Activated CD8-positive, alpha-beta T cell treated with anti-CD3 and anti-CD28 coated beads, Interleukin-2, amount 10 ng/mL, durations not matched to agents 7 days and 5 days (primary cell): ENCODE measurements at places on chromosomes 7 and 10. TPM values are rescaled to one million over a fixed set of nuclear protein-coding genes. Genes with fewer than 3 reads are reported as not detected.

DNA sequence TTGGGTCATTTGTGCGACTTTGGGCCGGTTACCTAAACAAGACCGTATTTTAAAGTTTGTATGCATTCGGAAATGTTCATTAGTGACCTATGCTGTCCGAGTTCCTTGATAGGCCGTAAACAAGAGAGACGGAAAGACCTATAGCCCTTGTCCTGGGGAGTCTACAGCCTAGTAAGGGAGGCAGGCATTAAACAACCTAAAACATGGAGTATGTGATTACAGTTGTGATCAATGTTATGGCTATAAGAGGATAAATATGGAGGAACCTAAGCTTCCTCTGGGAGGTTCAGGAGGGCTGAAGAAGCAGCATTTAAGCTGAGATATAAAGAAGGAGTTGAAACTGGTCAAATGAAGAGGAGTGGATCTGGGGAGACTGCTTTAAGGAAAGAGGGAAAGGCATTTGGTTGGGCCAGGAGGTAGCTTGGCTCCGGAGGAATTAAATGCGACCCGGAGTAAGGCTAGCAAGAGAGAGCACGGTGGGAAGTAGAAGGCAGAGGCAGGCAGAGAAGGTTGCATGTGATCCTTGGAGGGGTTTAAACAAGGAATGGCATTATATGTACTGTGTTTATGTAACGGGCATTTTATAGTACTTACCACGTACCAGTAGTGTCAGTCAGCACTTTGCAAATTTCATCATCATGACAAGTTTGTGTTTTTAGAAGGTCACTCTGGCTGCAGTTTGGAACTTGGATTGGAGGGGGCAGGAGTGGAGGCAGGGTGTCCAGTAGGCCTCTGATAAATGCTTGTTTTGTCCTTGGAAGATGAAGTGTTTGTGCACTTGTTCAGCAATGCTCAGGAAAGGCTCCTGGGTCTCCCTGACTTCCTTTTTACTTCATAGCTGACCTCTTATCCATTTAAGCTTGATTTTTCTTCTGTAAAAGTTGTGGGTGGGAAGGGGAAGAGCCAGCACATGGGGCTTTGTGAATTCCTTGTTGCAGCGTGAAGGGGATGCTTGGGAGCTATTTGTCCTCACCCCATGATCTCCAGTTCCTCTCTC lies 1.0 kb upstream of the AVPI1 start:
- H3K27ac ChIP-seq = peak overlapping the region; percentile 74
- no peak for DNase-seq

DNA sequence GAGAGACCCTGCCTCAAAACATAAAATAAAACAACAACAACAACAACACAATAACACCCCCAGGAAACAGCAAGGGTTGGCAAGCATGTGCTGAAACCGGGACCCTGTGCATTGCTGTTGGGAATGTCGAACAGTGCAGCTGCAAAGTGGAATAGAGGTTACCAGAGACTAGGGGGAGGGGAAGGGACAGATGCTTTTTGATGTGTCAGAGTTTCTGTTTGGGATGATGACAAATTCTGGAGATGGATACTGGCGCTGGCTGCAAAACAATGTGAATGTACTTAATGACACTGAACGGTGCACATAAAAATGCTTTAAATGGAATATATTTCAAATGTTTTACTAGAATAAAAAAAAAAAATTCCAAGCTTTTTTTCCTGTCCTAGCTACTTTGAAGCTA lies 241.8 kb downstream of the TEX36 start:
- no peak for DNase-seq
- H3K27me3 ChIP-seq = peaks cover 2% of the 10 kb centered on the region
- H3K36me3 ChIP-seq = no peaks in the 10 kb centered on the region
- H3K4me3 ChIP-seq = no peak overlapping the region

DNA sequence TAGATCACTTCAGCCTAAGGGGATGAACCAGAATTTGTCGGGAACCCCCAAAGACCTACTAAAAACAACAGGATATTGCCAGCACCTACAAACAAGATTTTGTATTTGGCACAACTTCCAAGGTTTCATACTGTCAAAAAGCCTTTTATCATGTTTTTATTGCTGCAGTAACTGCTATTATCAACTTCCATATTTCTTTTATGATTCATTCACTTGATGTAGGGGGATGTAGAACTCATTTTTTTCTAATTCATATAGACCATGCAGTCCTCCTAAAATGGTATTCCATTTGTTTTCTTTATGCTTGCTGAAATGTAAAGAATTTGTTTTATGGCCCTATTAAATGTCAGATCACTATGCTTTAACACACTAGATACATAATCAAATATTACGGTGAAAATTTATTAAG lies 30.0 kb upstream of the WNT16 start:
- no peaks in the 10 kb centered on the region for H3K36me3 ChIP-seq
- H3K27me3 ChIP-seq = no peaks in the 10 kb centered on the region
- no peaks in the 10 kb centered on the region for H3K4me1 ChIP-seq
- no peak for DNase-seq

GRCh38 chr10:6492896-6493295 lies 87.2 kb downstream of the PRKCQ start:
- H3K4me1 ChIP-seq = peaks cover 30% of the 10 kb centered on the region
- no peaks in the 10 kb centered on the region for H3K27me3 ChIP-seq
- H3K4me3 ChIP-seq = peak overlapping the region; percentile 73
- H3K27ac ChIP-seq = peak overlapping the region; percentile 71
- H3K36me3 ChIP-seq = peaks cover 46% of the 10 kb centered on the region

- H3K4me3 ChIP-seq = peak overlapping the region; percentile 8
- no peaks in the 10 kb centered on the region for H3K27me3 ChIP-seq
- peaks cover 24% of the 10 kb centered on the region for H3K4me1 ChIP-seq
- peak; percentile 65 for DNase-seq
- peaks cover 31% of the 10 kb centered on the region for H3K36me3 ChIP-seq
- H3K27ac ChIP-seq = peak overlapping the region; percentile 80
Measured at GRCh38 chr10:16787361-16787791, 29.8 kb downstream of the RSU1 start.

GRCh38 chr7:87878208-87878735 lies 2.0 kb downstream of the DBF4 start:
- H3K4me3 ChIP-seq = peak overlapping the region; percentile 78
- DNase-seq = no peak
- peaks cover 61% of the 10 kb centered on the region for H3K4me1 ChIP-seq
- H3K27me3 ChIP-seq = no peaks in the 10 kb centered on the region
- peak overlapping the region; percentile 33 for H3K27ac ChIP-seq

GRCh38 chr10:74754381-74754821 lies 72.0 kb upstream of the KAT6B start:
- H3K27ac ChIP-seq = peak overlapping the region; percentile 83
- DNase-seq = peak; percentile 50

GRCh38 chr10:102628451-102628911 lies 15.8 kb upstream of the TRIM8 start:
- H3K27me3 ChIP-seq = no peaks in the 10 kb centered on the region
- no peak overlapping the region for H3K4me3 ChIP-seq
- H3K36me3 ChIP-seq = no peaks in the 10 kb centered on the region
- H3K27ac ChIP-seq = no peak overlapping the region
- H3K4me1 ChIP-seq = peaks cover 24% of the 10 kb centered on the region
- DNase-seq = no peak

DNA sequence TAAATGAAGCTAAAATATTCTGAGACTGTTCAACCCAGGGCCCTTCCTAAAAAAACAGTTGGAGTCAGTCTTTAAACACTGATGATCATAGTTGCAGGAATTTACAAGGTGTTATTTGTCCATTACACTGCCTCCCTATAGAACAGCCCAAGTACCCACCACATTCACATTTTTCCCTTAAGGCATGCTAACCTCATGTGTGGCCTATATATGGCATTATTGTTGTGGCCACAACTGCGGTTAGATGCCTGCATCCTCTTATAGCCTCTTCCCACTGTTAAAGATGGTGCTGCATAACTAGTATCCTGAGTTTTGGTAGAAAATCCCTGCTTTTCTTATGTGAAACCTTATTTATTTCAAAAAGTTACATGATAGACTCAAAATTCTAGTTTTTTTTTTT lies 287.9 kb upstream of the SEMA3A start:
- H3K4me3 ChIP-seq = no peak overlapping the region
- no peaks in the 10 kb centered on the region for H3K36me3 ChIP-seq
- no peak for DNase-seq
- no peak overlapping the region for H3K27ac ChIP-seq
- H3K4me1 ChIP-seq = no peaks in the 10 kb centered on the region
- no peaks in the 10 kb centered on the region for H3K27me3 ChIP-seq

DNA sequence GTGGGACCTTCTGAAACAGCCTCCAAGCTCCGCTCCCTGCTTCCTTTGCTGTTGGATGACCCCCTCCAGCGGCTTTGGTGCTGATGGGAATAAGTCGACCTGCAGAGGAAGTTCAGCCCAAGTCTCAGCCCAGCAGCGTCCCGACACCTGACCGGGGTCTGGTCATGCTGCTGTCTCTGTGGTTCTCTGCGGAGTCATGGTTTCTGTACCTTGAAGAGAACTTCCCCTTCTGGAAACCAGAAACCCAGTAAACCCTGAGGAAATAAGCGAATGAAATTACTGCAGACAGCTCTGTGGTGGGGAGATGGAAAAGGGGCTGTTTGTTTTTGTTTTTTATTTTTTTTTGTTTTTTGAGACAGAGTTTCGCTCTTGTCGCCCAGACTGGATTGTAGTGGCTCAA lies 18.3 kb upstream of the ZNF12 start:
- peaks cover 8% of the 10 kb centered on the region for H3K36me3 ChIP-seq
- no peak overlapping the region for H3K4me3 ChIP-seq
- H3K27ac ChIP-seq = no peak overlapping the region
- H3K27me3 ChIP-seq = peaks cover 2% of the 10 kb centered on the region
- DNase-seq = no peak

GRCh38 chr10:77533887-77534278 lies 103.7 kb downstream of the KCNMA1 start:
- H3K4me1 ChIP-seq = no peaks in the 10 kb centered on the region
- peaks cover 22% of the 10 kb centered on the region for H3K27me3 ChIP-seq
- H3K36me3 ChIP-seq = no peaks in the 10 kb centered on the region
- no peak for DNase-seq
- H3K27ac ChIP-seq = no peak overlapping the region
- H3K4me3 ChIP-seq = no peak overlapping the region

DNA sequence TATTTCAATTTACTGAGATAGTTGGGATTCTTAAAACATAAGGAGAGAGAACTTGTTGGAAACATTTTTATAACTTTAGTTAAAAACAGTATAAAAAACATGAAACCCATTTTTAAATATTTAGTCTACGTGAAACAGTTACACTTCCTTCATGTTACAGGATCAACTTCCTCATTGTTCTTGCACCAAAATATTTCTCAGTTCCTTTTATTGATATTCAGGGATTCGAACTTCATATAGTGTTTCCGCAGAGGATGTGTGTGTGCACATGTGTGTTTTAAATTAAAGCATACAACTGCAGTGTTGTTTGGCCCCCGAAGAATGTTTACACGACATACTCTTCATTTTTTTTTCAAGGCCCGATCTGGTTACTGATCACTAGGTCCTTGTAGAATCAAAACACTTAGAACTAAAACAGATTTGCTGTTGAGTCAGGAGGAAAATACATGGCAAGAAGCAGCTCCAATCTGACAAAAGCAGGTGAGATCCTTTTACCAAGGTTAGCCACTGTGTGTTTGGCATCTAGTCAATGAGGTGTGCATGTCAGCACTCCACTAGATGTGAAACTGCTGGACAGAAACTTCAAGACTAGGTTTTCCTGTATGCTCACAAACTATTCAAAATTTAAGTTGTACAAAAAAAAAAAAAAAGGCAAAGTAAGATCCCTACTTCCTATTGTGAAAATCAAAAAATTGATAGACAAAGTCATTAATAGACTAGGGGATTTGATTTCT lies 60.4 kb downstream of the INSYN2A start:
- H3K4me3 ChIP-seq = no peak overlapping the region
- no peaks in the 10 kb centered on the region for H3K27me3 ChIP-seq
- no peak for DNase-seq
- no peak overlapping the region for H3K27ac ChIP-seq
- H3K36me3 ChIP-seq = no peaks in the 10 kb centered on the region

DNA sequence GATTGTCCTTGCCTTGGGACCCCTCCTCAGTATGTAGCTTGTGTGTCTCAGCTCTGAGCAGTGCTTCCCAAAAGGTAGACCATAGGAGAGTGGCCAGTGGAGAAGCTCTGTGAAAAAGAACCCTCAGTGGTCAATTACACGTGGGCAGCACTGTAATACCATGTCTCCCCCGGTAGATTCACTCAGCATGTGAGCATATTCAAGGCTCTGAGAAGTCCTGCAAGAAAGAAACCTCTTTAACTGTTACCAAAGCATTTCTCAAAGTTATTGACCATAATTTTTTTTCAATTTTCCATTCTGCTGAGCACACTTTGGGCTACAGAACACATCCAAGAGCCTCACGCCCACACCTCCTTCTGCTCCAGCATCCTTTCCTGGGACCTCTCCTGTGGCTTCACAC lies 143.1 kb downstream of the RGS10 start:
- no peaks in the 10 kb centered on the region for H3K36me3 ChIP-seq
- no peaks in the 10 kb centered on the region for H3K27me3 ChIP-seq
- no peak for DNase-seq
- no peak overlapping the region for H3K4me3 ChIP-seq
- peaks cover 6% of the 10 kb centered on the region for H3K4me1 ChIP-seq
- H3K27ac ChIP-seq = no peak overlapping the region

GRCh38 chr7:137903382-137904169 lies 56.8 kb upstream of the DGKI start:
- peaks cover 34% of the 10 kb centered on the region for H3K36me3 ChIP-seq
- H3K27me3 ChIP-seq = no peaks in the 10 kb centered on the region
- DNase-seq = peak; percentile 73
- no peak overlapping the region for H3K27ac ChIP-seq
- H3K4me3 ChIP-seq = no peak overlapping the region

DNA sequence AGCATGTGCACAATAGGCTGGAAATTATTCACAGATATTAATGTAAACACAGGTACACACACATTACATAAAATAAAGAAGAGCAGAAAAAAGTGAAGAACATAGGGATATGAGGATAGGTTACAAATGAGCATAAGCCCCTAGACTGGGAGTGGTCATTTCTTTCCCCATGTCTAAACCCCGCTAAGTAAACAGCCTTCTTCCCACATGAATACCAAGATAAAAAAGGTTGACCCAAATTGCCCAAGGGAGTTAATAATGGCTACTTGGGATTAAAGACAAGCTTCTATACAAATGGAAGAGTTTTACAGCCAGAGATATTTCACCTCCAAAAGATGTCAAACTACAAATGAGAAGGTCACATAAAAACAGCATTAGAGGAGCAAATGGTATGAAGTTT lies 527.1 kb upstream of the CELF2 start:
- H3K4me3 ChIP-seq = no peak overlapping the region
- no peaks in the 10 kb centered on the region for H3K36me3 ChIP-seq
- no peak for DNase-seq
- no peaks in the 10 kb centered on the region for H3K4me1 ChIP-seq
- no peaks in the 10 kb centered on the region for H3K27me3 ChIP-seq
- H3K27ac ChIP-seq = no peak overlapping the region

Gene CPED1
- not detected for total RNA-seq

Gene GOLGA7B
- total RNA-seq = 10.4 TPM

Gene STAG3
- total RNA-seq = 16.5 TPM

Gene CYP3A4
- total RNA-seq = not detected

Gene ENTPD1
- total RNA-seq = 14.2 TPM

Gene ASZ1
- total RNA-seq = not detected

Gene CPA1
- total RNA-seq = not detected

Gene HMX2
- not detected for total RNA-seq
